Natural killer cell (primary cell): ENCODE measurements at places on chromosomes 11 and 22.

DNA sequence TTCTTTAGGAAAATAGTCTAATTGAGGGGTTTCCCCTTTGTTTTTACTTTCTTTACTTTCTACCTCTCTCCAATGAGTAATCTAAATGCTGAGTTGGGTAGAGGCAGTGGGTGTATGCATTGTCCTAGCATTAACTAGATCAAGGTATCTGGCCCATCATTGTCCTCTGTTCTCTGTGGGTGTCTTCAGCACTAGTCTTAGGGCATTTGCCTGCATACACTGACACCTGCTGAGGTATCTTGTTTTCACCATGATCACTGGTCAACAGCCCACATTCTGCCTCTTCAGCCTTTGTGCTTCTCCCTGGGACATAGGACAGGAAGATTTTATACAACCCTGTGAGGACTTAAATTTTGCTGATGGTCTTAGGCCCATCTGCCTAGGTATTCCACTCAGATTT, 371.1 kb downstream of the RAB38 start:
- H3K4me3 ChIP-seq = no peak overlapping the region
- no peaks in the 10 kb centered on the region for H3K27me3 ChIP-seq
- H3K27ac ChIP-seq = no peak overlapping the region

- no peaks in the 10 kb centered on the region for H3K4me1 ChIP-seq
- H3K4me3 ChIP-seq = no peak overlapping the region
- no peaks in the 10 kb centered on the region for H3K27me3 ChIP-seq
Measured at GRCh38 chr11:25970726-25971508, 361.0 kb upstream of the ANO3 start.

- no peaks in the 10 kb centered on the region for H3K4me1 ChIP-seq
- no peak overlapping the region for H3K27ac ChIP-seq
- H3K36me3 ChIP-seq = no peaks in the 10 kb centered on the region
- no peaks in the 10 kb centered on the region for H3K27me3 ChIP-seq
- no peak for DNase-seq
Measured at GRCh38 chr11:1177020-1177770, 19.4 kb downstream of the MUC5AC start.

DNA sequence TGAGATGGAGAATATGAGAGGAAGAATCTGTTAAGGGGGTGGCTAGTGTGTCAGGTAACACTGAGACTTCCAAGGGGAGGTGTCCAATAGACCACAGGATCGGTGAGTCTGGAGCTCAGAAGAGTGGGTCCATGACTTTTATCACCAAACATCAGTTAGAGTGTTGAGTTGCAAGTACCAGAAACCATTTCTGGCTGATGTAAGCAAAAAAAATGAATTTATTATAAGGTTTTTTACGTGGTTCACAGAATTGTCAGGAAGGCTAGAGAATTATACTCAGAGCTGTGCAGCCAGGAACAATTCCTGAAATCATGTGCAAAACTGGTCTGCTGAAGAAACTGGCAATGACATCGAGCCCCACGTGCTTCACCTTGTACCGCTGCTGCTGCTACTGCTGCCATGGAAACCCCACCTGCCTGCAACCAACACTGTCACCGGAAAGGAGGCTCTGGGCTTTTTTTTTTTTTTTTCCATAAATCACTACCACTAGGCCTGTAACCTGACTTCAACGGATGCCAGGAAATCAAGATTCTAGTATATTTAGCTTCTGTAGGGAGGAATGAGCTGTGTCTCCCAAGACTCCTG, 16.6 kb upstream of the STK33 start:
- no peaks in the 10 kb centered on the region for H3K27me3 ChIP-seq
- no peaks in the 10 kb centered on the region for H3K36me3 ChIP-seq
- no peak overlapping the region for H3K27ac ChIP-seq
- H3K4me3 ChIP-seq = no peak overlapping the region

- no peak for DNase-seq
- no peaks in the 10 kb centered on the region for H3K4me1 ChIP-seq
- no peaks in the 10 kb centered on the region for H3K27me3 ChIP-seq
- no peak overlapping the region for H3K27ac ChIP-seq
- H3K4me3 ChIP-seq = no peak overlapping the region
Measured at GRCh38 chr11:41254966-41255365, 204.5 kb downstream of the LRRC4C start.

DNA sequence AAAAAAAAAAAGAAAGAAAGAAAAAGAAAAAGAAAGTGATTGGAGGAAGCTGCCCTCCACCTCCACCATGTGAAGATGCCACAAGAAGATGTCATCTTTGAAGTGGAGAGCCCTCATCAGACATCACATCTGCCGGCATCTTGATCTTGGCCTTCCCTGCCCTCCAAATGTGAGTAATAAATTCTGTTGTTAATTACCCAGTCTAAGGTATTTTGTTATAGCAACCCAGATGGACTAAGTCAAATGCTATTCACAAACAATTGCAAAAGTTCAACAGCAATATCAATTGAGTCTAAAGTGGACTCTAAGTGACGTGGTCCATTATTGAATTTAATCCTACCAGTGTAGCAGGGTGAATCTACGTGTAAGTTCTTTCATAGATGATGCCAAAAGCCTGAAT, 55.9 kb upstream of the NUP160 start:
- no peaks in the 10 kb centered on the region for H3K36me3 ChIP-seq
- H3K27me3 ChIP-seq = no peaks in the 10 kb centered on the region
- H3K4me1 ChIP-seq = peaks cover 11% of the 10 kb centered on the region
- no peak for DNase-seq

GRCh38 chr22:34808618-34809017, 257.3 kb upstream of the ISX start:
- no peaks in the 10 kb centered on the region for H3K36me3 ChIP-seq
- no peak overlapping the region for H3K4me3 ChIP-seq
- H3K27me3 ChIP-seq = no peaks in the 10 kb centered on the region
- no peaks in the 10 kb centered on the region for H3K4me1 ChIP-seq
- H3K27ac ChIP-seq = no peak overlapping the region
- DNase-seq = no peak

GRCh38 chr11:85540635-85541205, 86.4 kb downstream of the DLG2 start:
- no peaks in the 10 kb centered on the region for H3K27me3 ChIP-seq
- no peaks in the 10 kb centered on the region for H3K4me1 ChIP-seq
- H3K27ac ChIP-seq = no peak overlapping the region
- DNase-seq = no peak
- no peak overlapping the region for H3K4me3 ChIP-seq

GRCh38 chr11:10604798-10605197, 36.3 kb upstream of the LYVE1 start:
- H3K4me3 ChIP-seq = no peak overlapping the region
- peaks cover 41% of the 10 kb centered on the region for H3K4me1 ChIP-seq
- H3K36me3 ChIP-seq = no peaks in the 10 kb centered on the region
- DNase-seq = no peak

GRCh38 chr11:75326439-75326810, 25.0 kb downstream of the ARRB1 start:
- H3K4me3 ChIP-seq = no peak overlapping the region
- no peaks in the 10 kb centered on the region for H3K27me3 ChIP-seq
- peaks cover 13% of the 10 kb centered on the region for H3K36me3 ChIP-seq
- no peak overlapping the region for H3K27ac ChIP-seq

DNA sequence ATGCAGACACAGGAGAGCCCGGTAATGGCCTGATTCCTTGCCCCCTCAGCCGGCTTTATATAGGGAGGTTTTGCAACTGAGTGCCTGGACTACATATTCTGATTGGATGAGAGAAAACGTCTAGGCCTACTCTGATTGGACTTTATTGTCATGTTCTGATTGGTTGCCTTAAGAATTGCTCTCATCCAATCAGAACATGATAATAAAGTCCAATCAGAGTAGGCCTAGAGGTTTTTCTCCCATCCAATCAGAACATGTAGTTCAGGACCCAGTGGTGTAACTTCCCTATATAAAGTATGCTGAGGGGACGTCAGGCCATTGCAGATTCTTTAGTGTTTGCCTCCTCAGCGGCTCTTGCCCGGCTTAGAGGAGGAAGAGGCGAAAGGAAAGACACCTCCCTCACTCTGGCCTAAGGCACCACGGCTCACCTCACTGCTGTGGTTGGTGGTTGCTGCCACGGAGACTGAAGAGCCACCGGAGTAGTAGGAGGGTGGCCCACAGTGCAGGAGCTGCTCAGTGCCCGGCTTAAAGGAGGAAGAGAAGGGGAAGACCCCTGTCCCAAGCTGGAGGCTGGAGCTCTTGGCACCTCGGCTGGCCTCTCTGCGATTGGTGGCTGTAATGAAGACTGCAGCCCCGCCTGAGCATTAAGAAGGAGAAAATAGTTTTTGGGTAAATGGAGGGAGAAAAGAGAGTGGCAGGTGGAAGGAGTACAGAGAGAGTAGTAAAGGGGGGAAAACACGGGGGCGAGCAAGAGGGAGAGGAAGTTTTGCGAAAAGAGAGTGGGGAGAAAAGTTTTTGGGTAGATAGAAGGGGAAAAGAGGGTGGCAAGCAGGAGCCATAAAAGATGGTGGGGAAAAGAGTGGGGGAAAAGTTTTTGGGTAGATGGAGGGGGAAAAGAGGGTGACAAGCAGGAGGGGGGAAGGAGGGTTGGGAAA, 116.7 kb upstream of the SERPIND1 start:
- H3K27ac ChIP-seq = no peak overlapping the region
- no peak overlapping the region for H3K4me3 ChIP-seq
- no peaks in the 10 kb centered on the region for H3K36me3 ChIP-seq
- no peaks in the 10 kb centered on the region for H3K4me1 ChIP-seq
- no peak for DNase-seq

DNA sequence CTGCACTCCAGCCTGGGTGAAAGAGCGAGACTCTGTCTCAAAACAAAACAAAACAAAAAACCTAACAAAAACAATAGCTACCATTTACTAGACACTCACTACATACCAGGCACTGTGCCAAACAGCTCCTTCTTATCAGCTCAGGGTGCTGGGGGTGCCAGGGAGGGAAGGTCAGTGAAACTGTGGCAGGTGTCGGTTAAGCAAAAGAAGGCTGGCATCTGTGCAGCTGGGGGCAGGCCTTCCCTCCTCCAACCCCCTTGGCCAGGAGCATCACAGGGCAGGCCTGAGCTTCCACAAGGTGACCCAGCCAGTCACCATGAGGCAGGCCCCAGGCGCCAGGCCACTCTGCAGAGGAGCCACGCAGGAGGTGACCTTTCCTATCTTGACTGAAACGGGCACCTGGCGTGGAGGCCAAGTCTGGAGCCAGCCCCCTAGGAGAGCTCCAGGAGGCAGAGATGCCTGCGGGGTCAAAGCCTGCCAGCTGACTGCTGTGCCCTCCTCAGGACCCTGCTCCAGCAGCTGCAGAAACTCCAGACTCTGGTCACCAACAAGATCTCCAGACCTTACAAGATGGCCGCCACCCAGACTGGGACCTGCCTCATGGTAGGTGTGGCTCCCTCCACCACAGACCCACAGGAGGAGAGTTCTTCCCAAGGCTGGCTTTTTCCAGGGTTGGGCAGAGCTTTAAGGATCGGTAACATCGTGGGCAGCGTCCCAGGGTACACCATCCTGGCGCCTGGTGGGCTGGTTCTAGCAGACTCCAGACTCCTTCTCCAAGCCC, 31.3 kb upstream of the DGKZ start:
- DNase-seq = no peak
- no peak overlapping the region for H3K27ac ChIP-seq
- no peaks in the 10 kb centered on the region for H3K36me3 ChIP-seq
- no peak overlapping the region for H3K4me3 ChIP-seq
- peaks cover 15% of the 10 kb centered on the region for H3K4me1 ChIP-seq

GRCh38 chr11:71431271-71431670, 16.9 kb downstream of the DHCR7 start:
- no peaks in the 10 kb centered on the region for H3K27me3 ChIP-seq
- no peaks in the 10 kb centered on the region for H3K36me3 ChIP-seq
- no peak overlapping the region for H3K4me3 ChIP-seq
- no peak overlapping the region for H3K27ac ChIP-seq

DNA sequence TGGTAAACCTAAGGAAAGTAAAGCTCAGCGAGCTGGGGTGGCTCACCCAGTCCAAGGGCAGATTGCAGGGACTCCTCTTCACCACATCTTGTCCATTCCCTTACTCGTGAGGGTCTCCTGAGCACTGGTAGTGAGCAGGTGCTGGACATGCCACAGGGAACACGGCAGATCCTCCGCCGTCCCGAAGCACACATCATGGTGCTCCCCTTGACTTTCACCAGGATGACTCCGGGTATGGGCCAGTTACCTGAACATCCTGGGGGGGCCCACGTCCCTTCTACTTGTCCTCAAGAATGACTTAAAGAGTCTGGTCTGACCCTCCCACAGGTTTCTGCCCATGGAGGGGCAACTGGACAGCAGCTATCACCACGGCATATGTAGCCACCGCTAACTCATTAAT, 8.0 kb upstream of the SF1 start:
- H3K27ac ChIP-seq = no peak overlapping the region
- peaks cover 19% of the 10 kb centered on the region for H3K36me3 ChIP-seq
- H3K4me1 ChIP-seq = no peaks in the 10 kb centered on the region
- no peak for DNase-seq
- no peaks in the 10 kb centered on the region for H3K27me3 ChIP-seq

DNA sequence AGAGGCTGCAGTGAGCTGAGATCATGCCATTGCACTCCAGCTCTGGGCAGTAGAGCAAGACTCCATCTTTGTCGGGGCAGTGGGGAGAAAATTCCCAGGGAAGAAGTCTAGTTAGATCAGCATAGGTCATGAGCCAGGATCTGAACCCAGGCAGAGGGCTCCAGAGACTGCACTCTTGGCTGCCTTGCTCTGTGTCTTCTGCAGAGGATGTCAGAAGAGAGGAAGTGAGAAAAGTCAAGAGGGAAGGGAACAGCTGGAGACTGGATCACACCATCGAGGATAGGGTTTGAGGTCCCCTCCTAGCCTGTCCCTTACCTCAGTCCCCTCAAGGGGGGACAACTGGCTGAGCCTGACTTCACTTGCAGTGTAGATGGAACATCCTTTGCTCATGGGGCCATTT, 5.8 kb downstream of the MYOD1 start:
- no peak for DNase-seq
- H3K4me3 ChIP-seq = no peak overlapping the region
- no peaks in the 10 kb centered on the region for H3K4me1 ChIP-seq
- no peak overlapping the region for H3K27ac ChIP-seq
- no peaks in the 10 kb centered on the region for H3K36me3 ChIP-seq

GRCh38 chr11:489610-490185, 17.3 kb downstream of the RNH1 start:
- no peak overlapping the region for H3K4me3 ChIP-seq
- no peak overlapping the region for H3K27ac ChIP-seq
- DNase-seq = no peak
- H3K4me1 ChIP-seq = no peaks in the 10 kb centered on the region
- peaks cover 10% of the 10 kb centered on the region for H3K36me3 ChIP-seq
- no peaks in the 10 kb centered on the region for H3K27me3 ChIP-seq

DNA sequence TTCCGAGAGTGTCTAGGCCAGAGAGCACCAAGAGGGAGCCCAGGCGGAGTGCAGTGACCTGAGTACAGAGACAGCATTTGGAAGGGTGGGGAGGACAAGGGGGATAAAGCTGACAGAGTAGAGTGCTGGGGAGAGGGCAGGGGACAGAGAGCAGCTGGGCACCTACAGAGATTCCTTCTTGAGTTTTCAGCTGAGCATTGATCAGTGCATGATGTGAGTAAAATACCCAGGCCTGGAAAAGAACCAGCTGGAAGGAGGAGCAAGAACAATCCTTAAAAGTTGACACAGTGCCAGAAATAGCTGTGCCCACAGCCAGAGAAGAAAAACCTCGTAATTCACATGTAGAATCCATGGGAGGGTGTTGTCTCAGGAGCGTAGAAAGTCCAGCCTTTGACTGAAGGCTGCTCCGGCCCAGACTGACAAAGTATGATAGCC, 33.9 kb upstream of the PANX2 start:
- H3K27ac ChIP-seq = no peak overlapping the region
- no peaks in the 10 kb centered on the region for H3K27me3 ChIP-seq
- no peak for DNase-seq
- no peaks in the 10 kb centered on the region for H3K4me1 ChIP-seq
